C1 segment of cervical spinal cord (tissue), 14 donors: ENCODE measurements at places on chromosomes 3 and 15.
A peak's percentile ranks its signal among the peaks of the same experiment; 100 is the strongest.

- DNase-seq: no peak
Measured at GRCh38 chr3:144189044-144189443, 217.4 kb downstream of the DIPK2A start.

- DNase-seq: no peak
Measured at GRCh38 chr15:33865416-33865815, 102.9 kb upstream of the CHRM5 start.

GRCh38 chr15:82852941-82853561, 43.6 kb downstream of the WHAMM start:
- DNase-seq: no peak

DNA sequence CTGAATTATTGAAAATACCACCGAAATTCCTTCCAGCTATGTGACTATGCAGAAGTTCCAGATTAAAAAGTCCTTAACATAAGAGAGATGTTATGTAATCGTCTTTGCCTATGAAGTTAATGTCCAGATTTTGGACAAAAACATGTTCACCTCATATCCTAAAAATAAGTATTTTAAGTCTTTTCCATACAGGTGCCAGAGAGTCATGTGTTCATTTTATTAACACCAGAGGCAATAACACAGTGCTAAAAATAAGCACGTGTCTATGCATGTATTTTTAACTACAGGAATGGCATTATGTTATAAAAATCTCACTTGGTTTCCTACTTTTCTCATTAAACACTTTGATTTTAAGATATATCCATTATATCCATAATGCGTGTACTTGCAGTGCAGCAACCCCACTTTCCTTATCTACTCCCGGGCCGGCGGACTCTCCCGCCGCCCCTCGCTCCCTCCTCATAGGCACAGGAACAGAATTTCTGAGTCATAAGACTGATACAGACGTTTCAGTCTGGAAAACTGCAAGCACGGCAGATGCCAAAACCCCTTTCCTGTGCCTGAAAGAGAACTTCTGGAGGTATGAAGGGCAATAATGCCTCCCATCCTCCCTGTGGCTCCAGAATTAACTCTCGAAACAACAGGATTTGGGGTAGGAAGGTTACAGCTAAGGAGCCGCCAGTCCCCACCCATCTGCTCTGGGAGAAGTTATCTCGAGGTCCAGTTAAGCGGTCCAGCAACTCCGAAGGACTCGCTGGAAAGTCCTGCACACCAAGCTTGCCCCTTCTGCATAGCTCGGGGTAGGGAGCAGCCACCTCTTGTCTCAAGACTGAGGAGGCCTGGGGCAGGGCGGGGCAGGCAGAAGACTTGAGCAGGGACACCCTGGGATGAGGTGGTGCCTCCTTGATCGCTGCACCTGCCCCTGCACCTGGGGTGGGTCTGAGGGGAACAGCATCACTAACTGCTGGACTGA, 22.3 kb upstream of the PSTPIP1 start:
- no peak for DNase-seq

- DNase-seq: no peak
Measured at GRCh38 chr3:107285197-107285596, 92.0 kb upstream of the CCDC54 start.

DNA sequence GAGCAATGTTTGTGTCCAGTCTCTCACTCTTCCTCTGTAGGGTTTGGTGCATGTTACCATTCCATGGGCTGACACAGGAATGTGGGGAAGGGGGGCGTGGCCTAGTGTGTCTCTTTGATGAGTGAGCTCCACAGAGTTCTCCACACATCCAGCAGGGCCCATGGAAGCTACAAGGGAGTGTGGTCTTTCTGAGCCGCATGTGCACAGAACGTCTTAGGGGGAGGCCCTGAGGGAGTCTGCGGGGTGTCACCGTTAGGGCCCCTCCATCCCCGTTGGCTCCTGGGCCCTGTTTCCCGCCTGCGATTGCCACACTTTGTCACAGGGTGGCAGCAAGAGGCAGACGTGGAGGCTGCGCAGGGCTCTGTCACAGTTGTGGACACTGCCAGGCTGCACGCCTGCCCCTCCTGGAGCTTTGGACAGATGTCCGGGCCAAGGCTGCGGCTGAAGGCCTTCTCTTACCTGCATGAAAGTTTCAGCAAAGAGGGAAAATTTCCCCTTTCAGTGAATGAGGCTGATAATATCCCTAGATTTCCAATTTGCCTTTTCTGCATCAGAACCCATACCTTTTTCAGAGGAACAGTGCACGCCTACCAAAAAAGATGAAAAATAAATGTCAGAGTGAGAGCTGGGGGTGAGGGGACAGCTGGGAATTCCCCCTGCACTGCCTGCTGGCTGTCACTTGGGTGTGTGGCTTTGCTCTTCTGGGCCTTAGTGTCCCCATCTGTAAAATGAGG, 24.3 kb downstream of the CACNA2D3 start:
- peak; percentile 14 for DNase-seq

GRCh38 chr3:139074565-139075115, 29.9 kb upstream of the PRR23C start:
- no peak for DNase-seq

DNA sequence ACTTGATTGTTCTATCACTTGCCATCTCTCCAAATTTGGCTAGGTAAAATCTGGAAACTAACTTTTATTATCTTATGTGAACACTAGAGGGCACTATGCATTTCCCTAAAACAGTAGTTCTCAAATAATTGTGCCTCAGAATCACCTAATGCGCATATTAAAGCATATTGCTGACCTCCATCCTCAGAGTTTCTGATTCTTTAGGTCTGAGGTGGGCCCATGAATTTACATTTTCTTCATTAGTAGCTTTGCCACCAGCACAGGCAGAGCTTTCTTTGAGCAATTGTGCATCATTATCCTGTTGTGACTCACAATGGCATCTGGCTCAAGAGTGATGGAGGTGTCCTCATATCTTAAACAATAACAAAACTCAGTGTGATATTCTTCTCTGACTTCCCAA, 17.5 kb upstream of the BCHE start:
- DNase-seq: no peak

GRCh38 chr15:33959844-33960548, 8.3 kb upstream of the CHRM5 start:
- DNase-seq: no peak

- DNase-seq: no peak
Measured at GRCh38 chr3:182908471-182908870, 71.9 kb downstream of the DCUN1D1 start.

GRCh38 chr3:100844063-100844936, 135.0 kb downstream of the TFG start:
- DNase-seq: no peak

DNA sequence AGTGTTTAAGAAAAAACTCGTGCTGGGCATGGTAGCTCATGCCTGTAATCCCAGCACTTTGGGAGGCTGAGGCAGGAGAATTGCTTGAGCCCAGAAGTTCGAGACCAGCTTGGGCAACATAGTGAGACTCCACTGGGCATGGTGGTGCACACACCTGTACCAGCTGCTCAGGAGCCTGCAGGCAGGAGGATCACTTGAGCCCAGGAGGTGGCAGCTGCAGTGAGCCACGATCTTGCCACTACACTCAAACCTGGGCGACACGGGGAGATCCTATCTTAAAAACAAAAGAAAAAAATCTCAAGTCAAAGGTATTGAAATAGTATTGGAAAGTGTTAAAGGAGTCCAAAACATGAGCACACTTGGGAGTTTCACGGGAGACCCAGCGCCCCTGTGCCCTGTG, 14.0 kb downstream of the KLF13 start:
- DNase-seq: no peak

GRCh38 chr3:122091602-122092295, 36.6 kb downstream of the CD86 start:
- DNase-seq: no peak
